ENCODE measurements at places on chromosomes 5 and 9. TPM values are rescaled to one million over a fixed set of nuclear protein-coding genes. Genes with fewer than 3 reads are reported as not detected.

DNA sequence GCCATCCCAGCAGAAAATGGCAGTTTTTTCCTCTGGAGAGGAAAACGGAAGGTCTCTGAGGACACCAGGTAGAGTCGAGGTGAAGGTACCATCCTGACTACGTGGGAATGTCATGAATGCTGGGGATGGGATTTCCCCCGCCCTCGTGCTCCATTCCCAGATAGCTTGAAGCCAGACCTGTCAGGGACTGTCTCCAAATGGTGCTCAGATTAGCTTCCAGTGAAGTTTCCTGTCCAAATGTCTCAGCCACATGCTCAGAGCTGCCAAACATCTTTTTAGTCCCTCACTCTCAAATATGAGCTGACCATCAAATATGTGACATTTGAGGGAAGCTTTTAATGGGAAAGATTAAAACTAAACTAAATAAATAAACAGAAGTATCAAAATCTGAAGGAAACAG lies 7.6 kb upstream of the ANKRD34B start:
- DNase-seq = no peak

- DNase-seq = no peak
Measured at GRCh38 chr9:126869368-126869767, 8.9 kb downstream of the ZBTB34 start.

DNA sequence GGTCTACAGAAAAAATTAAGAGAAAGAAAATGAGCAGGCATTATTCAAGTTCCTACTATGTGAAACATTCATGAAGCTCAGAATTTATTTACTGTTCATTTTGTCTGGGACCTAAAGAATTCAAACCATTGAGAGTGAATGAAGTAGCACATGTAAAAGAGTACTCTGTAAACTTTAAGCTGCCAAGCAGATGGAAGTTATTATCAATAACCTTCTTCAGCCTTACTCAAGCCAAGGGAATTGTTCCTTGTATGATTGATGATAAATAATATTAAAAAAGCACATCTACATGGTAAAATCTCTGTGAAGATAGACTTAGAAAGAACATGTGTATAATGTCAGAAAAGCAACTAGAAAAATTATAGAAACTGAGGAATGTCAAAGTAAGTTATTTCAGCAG lies 17.8 kb upstream of the GLIS3 start:
- DNase-seq = no peak

GRCh38 chr5:6262651-6263363 lies 115.5 kb downstream of the MED10 start:
- DNase-seq = no peak

DNA sequence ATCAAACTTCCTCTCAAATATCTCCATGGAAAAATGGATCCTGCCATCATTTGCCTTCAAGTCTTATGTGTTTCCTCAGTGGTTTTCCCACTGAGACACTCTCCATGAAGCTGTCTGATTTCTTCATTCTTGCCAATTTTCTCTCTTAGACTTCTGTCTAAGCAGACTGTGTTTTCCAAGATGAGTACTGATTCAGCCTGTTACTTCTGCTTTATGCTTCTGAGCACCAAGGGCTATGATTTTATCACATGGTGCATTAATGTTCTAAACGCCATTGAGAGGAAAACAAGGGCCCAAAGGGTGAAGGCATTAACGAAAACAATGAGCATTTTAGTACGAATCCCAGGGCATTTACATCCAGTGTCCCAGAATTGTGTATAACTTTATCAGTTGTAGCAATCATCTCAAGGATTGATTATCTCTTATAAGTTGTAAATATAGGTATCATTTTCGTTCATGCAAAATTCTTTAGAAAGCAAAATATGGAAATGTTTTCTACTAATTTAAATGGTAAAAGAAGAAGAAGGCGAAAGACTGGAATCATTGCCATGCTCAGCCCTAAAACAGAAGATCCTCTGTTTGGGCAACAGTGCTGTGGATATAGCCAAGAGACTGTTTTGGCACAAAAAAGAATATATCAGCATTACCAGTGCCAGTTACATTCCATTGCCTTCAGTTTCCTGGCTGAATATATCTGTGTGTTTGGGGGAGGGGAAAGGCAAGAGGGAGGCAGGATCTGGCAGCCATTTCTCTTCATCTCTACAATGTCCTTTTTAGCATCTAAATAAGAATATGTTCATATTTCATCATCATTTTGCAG lies 537.6 kb downstream of the ANXA1 start:
- no peak for DNase-seq

DNA sequence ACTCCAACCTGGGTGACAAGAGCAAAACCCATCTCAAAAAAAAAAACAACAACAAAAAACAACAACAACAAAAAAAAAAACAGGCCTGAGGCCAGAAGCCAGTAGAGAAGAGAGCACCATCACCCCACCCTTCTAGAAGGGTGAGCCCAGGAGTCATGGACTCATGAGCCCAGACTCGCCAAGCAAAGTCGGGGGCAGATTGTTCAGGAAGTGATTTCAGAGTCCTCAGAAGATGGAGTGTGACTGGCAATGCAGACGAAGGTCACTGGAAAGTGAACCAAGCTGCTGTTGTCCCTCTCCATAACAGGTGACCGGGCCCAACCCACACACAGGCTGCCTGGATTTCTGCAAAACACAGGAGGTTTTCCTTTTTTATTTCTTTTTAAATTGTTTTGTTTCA lies 9.0 kb upstream of the WDR38 start:
- no peak for DNase-seq

GRCh38 chr5:78985725-78986223 lies 664 bp upstream of the ARSB start:
- DNase-seq = peak; percentile 45

DNA sequence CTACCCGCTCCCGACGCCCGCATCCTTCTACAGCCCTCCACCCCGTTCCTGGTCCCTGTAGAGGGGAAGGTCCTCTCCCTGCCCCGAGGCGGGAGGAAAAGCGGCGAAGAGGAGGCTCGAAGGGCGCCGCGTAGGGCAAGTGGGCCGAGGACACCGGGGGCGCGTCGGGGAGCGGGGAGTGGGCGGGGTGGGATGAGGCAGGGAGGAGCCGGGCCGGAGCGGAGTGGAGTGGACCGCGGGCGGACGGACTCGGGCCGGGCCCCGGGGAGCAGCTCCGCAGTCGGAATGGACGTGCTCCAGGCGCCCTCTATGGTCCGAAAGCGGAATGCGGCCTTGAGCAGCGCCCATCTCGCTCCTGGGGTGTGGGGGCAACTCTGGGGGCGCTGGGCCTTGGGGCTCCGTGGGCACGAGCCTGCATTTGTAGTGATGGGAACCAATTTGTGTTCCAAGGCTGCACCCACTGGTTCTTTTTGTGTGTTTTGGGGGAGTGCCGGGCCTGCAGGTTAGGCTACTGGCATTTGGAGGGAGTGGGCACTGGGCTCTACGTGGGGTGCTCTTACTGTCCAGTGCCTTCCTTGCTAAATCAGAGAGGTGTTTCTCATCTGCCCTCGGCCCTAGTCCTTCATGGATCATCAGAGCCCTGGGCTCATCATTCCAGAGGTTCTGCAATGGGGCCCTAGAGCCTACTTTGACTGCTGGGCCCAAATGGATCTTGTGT lies 7.3 kb downstream of the IRX1 start:
- DNase-seq = no peak

DNA sequence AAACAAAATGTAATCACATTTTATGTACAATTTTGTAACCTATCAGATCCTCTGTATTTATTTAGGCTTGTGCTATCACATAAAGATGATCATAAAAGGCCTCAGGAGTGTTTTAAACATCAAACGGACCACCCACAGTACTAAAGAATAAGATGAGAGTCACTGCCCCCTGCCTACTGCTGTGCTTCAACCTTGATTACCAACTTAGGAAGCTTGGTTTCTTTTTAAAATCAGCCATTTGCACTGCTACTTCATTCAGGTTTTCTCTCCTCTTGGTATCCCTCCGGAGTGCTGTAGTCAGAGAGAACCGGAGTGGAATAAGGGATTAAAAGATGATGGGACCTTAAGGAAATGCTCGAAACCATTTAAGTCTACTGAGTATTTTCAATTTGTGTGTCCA lies 6.9 kb downstream of the C7 start:
- no peak for DNase-seq

- peak; percentile 88 for DNase-seq
Measured at GRCh38 chr9:35945341-35946018, 12.5 kb downstream of the OR2S2 start.

GRCh38 chr9:19999491-20000057 lies 210.7 kb upstream of the SLC24A2 start:
- no peak for DNase-seq

DNA sequence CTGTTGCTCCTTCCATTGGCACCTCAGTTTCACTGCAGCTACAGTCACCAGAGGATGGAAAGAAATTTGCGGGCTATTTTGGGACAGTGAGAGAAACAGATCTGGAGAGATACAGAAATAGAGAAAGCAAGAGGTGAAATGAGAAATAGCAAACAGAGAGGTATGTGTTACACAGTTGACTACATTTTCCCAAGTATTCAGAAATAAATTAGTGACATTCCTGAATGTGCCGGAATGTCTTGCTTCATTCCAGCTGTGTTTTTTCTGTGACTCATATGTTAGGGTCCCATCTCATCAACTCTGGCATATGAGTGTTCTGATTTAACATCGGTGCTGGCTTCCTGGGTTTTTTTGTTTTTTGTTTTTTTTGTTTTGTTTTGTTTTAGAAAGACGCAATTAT lies 63.8 kb upstream of the ZNF462 start:
- no peak for DNase-seq

DNA sequence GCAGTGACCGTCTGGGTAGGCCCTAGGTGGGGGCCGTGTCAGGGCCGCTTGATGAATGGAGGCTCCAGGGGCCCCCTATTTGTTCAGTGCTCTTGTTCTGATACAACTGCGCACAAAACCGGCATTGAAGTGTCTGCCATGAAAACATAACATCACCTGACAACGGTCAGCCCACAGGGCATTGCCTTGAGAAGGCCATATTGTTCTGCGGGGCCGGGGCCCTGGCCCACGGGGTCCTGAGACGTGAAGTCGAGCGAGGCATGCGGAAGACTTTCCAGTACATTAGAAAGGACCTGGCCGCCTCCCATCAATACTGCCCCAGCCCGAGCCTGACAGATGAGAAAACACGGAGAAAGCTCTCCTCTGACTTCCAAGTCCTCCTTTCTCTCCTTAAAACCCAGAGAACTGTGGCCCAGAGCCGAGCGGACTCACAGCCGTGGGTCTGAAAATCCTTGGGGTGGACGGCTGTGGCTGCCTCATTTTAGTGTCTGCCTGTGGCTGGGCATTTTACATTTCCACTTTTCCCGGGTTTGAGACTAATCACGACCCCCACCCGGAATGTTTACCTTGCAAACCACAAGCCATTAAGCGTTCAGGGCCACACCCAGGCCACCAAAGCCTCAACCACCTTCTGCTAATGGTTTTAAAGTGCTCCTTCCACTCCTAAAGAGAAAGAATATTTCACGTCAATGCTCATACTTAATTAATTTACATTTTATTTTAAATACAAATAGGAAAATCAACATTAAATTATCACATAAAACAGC lies 391.0 kb upstream of the IRX2 start:
- DNase-seq = no peak

GRCh38 chr5:151285683-151286082 lies 17.9 kb downstream of the SLC36A3 start:
- no peak for DNase-seq

DNA sequence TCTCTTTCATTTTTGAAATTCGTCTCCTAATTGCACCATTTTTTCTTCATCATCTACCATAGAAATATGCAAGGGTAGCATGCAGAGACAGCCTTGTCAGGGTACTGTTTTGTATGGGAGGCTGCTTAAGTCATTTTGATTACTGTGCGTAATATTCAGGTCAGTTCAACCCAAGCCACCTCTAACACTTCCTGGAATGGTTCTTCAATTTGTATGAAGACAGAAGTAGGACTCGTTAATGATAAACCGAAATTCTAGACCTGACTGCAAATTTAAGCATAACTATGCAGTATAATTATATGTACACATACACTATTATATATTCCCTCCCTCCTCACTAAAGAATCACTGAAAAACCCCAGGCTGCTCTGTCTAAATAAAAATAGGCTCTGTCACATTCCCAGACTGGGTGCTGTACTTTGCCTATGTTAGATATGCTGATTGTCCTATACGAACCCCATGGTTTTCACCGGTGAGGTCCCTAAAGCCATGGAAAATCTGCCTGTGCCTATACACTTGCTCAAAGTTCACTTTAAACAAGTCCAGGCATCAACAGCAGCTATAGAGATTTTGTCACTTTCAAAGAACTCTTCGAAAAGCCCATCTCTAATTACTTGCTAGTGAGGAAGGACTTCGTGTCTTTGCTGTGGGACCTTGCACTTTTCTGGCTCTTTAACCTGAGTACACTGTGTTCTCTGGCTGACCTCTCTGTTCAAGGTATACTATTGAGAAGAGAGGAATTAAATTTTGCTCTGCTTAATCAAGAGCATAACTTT lies 352.1 kb upstream of the CD180 start:
- no peak for DNase-seq

DNA sequence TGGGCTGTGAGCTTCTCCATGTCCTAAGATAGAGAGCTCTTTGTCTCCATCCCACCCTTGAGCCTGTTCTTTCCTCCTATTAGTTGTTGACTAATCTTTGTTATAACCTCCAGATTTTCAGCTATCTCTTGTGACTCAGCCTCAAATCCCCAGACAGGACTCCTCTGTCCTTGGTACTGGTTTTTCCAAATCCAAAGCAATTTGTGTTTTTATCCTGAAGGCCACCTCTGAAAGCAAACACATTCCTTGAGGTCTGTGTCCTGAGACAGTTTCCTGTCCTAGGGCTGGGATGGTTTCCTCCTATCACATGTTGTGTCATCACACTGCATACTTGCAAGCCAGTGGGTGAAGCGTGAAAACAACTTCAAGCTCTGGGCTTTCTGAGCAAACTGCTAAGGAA lies 8.5 kb downstream of the TNC start:
- DNase-seq = no peak

GRCh38 chr5:61657686-61658085 lies 325.6 kb downstream of the ZSWIM6 start:
- DNase-seq = no peak

- no peak for DNase-seq
Measured at GRCh38 chr9:91714874-91715615, 235.0 kb downstream of the ROR2 start.

DNA sequence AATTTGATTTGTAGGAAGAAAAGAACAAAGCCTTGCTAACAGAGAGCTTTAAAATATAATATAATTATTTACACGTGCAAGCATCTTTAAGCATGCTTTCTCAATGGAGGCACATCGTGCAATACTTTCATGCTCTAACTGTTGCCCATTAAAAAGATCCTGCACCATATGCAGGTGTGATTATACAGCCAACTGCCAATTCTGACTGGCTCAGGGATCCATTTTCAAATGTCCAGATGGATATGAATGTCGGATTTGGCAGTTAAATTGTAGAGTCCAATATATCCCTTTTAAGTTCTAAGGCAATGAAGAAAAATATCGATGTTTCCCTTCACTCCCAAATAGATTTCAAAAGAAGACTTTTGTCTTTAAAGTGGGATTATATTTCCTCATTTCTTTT lies 416.4 kb upstream of the CD180 start:
- DNase-seq = no peak

GRCh38 chr5:34722183-34722582 lies 66.1 kb downstream of the RAI14 start:
- no peak for DNase-seq

- no peak for DNase-seq
Measured at GRCh38 chr5:168848569-168848968, 269.4 kb upstream of the PANK3 start.

The DROSHA gene
- total RNA-seq = 60.2 TPM

The ASPN gene
- 102 TPM for total RNA-seq

The IL3 gene
- total RNA-seq = not detected

The FBXO38 gene
- total RNA-seq = 70.0 TPM

The F2RL2 gene
- total RNA-seq = 0.96 TPM

The TSSK1B gene
- 0.20 TPM for total RNA-seq

The PCA3 gene
- not detected for total RNA-seq

The CACFD1 gene
- total RNA-seq = 77.2 TPM

The IL31RA gene
- total RNA-seq = not detected

The PPP1R2B gene
- total RNA-seq = not detected

The RGS7BP gene
- 0.41 TPM for total RNA-seq

The TMEM215 gene
- not detected for total RNA-seq

Data from transverse colon (tissue), 4 donors.